Endothelial cell (in vitro differentiated cells): ENCODE measurements at places on chromosomes 1 and 21. TPM values are rescaled to one million over a fixed set of nuclear protein-coding genes. Genes with fewer than 3 reads are reported as not detected.

- no peak for DNase-seq
Measured at GRCh38 chr1:207020709-207021107, 11.8 kb downstream of the C1orf116 start.

- DNase-seq, result no peak
Measured at GRCh38 chr1:37161171-37161570, 126.9 kb upstream of the GRIK3 start.

DNA sequence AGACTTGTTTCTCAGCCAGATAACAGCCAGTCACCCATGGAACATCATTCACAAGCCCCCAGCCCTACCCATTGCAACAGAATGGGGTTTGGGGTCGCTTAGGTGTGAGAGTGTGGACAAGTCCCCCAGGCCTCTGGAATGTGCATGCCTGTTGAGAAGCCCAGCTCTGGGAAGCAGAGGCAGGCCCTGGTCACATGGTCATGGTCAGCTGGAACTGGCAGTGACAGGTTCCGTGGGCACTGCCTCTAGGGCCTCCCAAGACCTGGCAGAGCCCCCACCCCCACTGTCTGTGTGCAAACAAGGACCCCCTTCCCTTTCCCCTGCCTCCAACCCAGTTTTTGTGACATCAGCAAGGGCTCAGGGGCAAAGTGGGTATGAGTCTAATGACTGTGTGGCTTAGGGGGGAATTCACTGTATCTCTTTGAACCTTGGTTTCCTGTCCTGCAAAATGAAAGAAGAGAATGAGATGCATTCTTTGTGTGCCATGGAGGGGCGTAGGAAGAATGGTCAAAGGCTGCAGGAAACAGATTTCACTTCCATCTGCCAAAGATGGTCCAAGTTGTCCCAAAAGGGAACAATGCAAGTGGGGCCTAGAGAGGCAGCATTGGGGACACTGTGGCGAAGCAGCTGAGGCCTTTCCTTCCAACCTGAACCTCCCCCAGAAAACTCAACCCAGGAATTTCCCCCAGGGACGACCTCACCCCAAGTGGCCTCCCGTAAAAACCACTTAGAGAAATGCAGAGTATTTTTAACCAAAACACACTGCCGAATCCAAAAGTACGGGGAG is 34.7 kb upstream of the SELENON start:
- DNase-seq, result no peak

DNA sequence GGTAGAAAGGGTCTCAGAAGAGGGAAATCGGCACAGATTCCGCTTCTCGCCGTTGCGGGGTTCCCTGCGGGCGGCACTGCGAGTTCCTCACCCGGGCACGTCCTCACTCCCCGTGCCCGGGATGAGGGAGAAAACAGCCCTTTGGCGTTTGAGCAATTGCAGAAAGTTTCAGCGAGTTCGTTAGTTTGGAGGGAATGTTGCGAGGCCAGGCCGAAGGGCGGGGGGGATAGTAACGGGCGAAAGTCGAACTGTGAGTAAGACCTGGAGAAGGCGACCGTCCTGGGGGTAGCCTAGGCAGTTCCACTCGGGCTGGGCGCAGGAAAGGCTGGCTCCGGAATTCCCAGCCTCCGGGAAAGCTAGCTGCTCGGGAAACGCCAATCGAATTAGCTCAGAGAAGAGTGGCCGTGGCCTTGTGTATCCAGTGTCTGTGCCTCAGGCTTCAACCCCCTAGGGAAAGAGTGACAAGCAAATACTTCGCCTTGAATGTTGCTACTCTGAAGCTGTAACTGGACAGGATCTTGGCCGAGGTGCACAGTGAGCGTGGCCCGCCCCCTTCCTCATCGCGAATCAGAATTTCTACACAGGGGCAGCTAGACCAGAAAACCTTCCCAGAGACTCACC is 787 bp downstream of the PTGFR start:
- peak; percentile 44 for DNase-seq

- no peak for DNase-seq
Measured at GRCh38 chr1:42430286-42431135, 25.3 kb downstream of the ZMYND12 start.

PBX1 gene
- total RNA-seq, result 44.2 TPM

SPRR2E gene
- not detected for total RNA-seq

OR2L13 gene
- not detected for total RNA-seq

S100A12 gene
- total RNA-seq, result not detected

MMP23B gene
- total RNA-seq, result 26.7 TPM
